ENCODE measurements at places on chromosomes 5 and 9.

DNA sequence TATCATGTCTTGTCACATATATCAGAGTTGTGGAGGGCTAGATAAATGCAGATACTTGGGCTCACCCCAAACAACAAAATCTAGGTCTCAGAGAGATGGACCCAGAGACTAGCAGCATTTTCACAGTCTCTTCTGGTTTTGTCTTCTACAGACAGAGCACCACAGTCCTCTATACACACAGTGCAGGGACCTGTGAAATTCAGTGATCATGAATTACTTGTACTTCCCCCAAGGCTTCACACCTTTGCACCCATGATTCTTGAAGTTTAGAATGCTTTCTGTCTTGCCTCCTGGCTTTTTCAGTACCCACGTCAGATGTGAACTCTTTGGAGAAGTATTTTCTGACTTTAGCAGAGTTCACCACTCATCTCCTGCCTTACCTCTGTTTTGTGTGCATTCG is 371.5 kb upstream of the PRR16 start:
- no peak for DNase-seq

- no peak for DNase-seq
Observed at GRCh38 chr5:180180846-180181245, 28.2 kb downstream of the RASGEF1C start.

DNA sequence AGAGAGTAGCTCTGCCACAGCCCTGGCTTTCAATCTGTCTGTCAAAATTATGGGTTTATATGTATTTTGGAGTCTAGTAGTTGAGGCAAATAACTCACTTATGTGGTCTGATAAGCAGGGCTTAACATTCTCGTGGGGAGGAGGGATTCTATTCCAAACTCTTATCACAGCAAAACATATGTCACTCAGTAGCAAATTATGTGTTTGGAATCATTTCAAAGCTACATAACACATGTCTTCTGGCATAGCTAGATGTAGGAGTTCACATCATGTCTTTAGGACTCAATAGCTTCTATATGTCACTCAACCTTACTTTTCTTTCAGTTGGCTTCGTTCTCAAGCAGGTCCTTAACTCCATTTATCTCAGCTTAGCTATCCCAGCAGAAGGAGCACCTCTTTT is 144.5 kb upstream of the SEMA6A start:
- no peak for DNase-seq

DNA sequence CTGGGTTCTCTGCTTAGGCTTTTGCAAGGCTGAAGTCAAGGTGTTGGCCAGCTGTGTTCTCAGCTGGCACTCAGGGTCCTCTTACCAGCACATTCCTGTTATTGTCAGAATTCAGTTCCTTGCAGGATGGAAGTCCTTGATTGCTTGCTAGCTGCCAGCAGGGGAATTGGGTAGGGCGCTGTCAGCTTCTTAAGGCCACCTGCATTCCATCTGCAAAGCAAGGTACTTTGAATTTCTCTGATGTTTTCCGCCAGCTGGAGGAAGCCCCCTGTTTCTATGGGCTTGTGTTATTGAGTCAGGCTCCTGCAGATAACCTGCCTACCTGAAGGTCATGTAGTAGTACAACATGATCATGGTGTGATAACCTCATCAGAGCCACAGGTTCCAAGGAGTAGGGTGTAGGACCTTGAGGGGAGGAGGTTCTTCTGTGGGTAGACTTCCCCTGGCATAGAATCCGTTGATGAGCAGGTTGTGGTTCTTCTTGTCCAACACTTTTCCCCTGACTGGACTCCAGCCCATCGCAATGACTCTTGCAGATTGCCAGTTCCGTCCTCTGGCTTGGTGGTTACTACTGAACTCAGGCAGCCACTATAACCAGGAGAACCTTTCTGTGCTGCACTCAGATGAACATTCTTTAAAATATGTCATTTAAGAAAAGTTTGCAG is 6.8 kb downstream of the TENT4A start:
- no peak for DNase-seq

GRCh38 chr5:63085561-63085960 is 506.9 kb downstream of the LRRC70 start:
- DNase-seq: no peak
